ENCODE measurements at places on chromosomes 3 and 15.

- DNase-seq, result no peak
Measured at GRCh38 chr15:38247336-38247735, 5.3 kb upstream of the SPRED1 start.

DNA sequence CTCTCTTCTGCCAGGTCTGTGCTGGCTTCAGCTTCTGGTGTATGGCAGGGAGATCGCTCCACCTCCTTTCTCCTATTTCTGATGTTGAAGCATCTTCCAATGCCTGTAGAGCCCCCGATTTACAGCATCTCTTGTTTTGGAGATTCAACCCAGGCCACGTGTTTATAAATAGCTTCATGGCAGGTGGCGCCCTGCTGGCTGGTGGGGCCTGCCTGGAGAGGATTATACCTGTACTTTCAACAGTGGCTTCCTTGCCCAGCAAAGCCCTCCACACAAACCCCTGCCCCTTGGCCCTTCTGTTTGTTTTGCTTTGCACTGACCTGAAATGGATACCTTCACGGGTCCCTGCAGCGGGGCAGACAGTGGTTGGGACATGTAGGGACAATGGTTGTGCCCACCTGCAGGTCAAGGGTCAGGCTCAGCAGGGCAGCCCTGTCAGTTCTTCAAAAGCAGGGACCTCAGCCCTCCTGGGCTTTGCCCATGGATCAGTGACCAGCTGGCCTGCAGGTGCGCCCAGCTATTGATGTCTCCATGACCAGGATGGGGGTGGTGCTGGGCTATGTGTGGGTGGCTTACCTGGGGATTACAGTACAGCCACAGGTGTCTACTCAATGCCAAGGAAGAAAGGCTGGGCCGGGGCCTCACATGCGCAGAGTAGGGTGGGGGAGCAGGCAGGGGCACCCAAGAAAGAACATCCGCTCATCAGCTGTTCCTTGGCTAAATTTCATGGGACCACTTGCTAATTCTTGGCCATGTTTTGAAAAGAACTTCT is 112.7 kb upstream of the PRR23C start:
- DNase-seq, result no peak

- DNase-seq, result peak; percentile 81
Measured at GRCh38 chr15:75453703-75454470, 2.4 kb upstream of the SIN3A start.

- no peak for DNase-seq
Measured at GRCh38 chr15:76994001-76994400, 925 bp upstream of the PSTPIP1 start.

- DNase-seq, result no peak
Measured at GRCh38 chr3:94176988-94177745, 114.3 kb downstream of the NSUN3 start.

DNA sequence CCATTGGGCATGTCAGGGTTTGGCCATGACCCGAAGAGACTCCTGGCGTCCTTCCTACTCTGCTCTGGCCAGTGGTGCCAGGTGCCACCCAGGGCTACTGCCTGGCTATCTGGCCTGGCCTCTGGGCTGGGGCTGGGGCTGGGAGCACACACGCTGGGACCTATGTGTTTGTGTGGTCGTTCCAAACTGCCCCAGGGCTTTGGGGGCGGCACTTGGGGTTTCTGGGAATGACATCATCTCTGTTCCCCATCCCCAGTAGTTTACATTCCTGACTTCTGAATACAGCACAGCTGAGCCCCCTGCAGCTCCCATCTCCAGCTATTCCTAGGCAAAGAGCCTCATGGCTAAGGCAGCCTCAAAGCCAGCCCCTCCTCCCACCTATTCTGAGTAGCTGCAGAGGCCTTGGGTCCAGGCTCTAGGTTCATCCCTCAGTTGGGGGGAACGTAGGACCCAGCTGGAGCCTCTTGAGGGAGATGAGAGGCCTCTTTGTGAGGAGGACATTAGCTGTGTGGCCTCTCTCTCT is 24.3 kb downstream of the PLEKHO2 start:
- no peak for DNase-seq

- DNase-seq, result no peak
Measured at GRCh38 chr15:40182358-40183029, 21.6 kb downstream of the BUB1B start.

GRCh38 chr15:65189102-65189740 is 4.1 kb upstream of the CLPX start:
- DNase-seq, result peak; percentile 37

GRCh38 chr3:18061737-18062656 is 319.6 kb upstream of the TBC1D5 start:
- no peak for DNase-seq

DNA sequence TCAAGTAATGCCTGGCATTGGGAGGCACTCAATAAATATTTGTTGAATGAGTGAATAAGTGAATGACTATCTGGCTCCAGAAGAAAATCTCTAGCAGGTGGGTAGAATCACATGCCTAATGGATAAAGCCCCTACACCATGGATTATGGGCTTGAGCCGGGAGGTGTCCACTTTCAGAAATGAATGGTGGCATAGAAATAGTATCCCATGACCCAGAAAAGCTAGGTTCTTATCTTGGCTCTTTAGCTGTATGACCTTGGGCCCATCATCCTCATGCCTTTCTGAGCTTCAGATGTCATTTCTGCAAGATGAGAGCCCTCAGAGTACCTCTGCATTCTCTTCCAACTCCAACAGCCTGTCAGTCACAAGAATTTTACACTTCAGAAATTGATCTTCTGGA is 37.3 kb upstream of the TNIK start:
- DNase-seq, result no peak

- no peak for DNase-seq
Measured at GRCh38 chr3:79766496-79767193, 1.2 kb downstream of the ROBO1 start.

- no peak for DNase-seq
Measured at GRCh38 chr3:120200493-120201235, 84.4 kb downstream of the GPR156 start.

GRCh38 chr3:43689766-43690399 is 855 bp upstream of the ABHD5 start:
- no peak for DNase-seq

DNA sequence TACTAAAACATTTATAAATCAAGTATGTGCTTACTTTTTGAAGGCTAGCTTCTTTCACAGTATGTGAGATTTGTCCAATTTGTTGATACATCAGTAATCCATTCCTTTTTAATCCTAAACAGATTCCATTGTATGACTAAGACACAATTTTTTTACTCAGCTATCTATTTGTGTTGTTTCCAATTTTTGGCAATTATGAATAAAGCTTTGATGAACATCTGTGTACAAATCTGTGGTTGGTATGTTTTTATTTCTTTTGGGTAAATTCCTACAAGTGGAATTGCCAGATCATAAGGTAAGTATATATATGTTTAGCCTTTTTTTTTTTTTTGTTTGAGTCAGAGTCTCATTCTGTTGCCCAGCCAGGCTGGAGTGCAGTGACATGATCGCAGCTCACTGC is 56.2 kb upstream of the VEPH1 start:
- DNase-seq, result no peak

DNA sequence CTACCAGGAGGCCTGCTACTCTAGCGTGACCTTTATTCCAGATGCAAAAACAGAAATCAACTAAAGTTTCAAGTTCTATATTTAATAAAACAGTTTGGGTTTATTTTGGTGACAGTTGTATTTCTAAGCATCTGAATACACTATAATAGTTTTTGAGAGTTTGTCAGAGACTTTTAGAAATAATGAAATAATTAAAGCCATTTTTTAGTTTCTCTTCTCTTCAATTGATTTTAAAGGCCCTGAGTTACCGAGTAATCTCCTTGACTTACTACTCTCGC is 523.4 kb downstream of the CADM2 start:
- DNase-seq, result no peak

- no peak for DNase-seq
Measured at GRCh38 chr3:41508063-41508696, 308.9 kb downstream of the CTNNB1 start.

- no peak for DNase-seq
Measured at GRCh38 chr15:101242160-101242998, 9.5 kb downstream of the CHSY1 start.

DNA sequence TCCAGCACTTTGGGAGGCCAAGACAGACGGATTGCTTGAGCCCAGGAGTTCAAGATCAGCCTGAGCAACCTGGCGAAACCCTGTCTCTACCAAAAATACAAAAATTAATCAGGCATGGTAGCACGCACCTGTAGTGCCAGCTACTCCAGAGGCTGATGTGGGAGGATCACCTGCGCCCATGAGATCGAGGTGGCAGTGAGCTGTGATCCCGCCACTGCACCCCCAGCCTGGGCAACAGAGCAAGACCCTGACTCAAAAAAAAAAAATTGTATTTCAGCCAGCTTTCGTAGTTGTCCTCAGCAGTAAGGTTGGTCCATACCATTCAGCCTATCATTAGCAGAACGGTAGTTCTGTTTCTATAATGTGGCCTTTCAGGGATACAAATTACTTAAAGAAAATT is 66.6 kb upstream of the FURIN start:
- no peak for DNase-seq

GRCh38 chr3:182349951-182350517 is 443.3 kb upstream of the ATP11B start:
- DNase-seq, result no peak

- DNase-seq, result no peak
Measured at GRCh38 chr3:134267996-134268395, 17.3 kb upstream of the RYK start.

DNA sequence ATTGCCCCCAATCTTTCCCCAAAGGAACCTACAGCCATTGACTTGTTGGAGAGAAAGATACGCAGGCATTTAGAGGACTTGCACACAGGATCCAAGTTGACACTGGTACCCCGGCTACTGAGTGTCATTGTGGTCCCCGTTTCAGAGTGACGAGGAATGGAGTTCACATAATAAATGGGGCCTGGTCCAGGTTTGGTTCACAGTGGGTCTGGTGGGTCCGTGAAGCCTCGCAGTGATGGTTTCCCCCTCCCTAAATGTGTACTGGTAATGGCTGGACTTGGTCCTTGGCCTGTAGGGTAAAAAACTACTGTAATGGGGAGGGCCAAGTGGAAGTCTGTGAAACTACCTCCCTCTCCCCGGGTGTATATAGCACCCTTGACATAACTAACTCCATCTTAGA is 232.1 kb upstream of the LYSMD4 start:
- DNase-seq, result no peak

- DNase-seq, result no peak
Measured at GRCh38 chr3:107969994-107970819, 120.6 kb downstream of the CD47 start.

DNA sequence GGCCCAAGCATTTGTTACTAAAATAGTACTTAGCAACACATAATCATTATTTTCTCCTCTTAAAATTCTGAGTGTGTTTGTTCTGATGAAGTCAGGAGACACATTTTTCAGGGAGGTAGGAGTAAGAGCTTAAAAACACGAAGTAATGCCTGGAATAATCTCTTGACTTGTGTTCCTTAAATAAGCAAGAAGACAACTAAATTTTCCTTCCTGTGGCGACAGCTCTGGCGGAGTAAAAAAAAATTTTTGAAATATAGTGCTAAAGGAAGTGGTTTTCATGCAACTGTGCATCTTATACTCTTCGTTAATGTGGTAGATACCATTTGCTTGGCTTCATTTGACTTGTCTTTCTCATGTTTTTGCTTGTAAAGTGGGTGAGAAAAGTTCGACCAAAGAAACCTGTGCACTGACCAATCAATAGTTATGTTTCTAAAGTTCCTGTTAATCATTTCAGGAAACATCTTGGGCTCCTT is 11.1 kb upstream of the MBNL1 start:
- no peak for DNase-seq

DNA sequence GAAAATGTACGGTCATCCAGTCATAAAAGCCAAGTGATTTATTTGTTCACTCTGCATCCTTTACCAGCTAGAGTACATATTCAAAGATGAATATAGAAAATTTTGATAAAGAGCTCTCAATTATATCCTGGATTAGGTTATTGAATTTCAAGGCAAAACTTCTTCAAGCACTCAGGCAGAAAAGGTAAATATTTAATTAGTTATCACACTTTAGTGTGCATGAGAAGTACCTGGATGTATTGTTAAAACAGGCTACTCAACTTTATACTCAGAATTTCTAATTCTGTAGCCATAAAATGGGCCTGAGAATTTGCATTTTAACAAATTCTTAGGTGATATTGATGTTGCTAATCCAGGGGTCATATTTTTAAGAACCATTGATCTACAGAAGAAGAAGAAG is 45.3 kb downstream of the ILDR1 start:
- DNase-seq, result no peak

DNA sequence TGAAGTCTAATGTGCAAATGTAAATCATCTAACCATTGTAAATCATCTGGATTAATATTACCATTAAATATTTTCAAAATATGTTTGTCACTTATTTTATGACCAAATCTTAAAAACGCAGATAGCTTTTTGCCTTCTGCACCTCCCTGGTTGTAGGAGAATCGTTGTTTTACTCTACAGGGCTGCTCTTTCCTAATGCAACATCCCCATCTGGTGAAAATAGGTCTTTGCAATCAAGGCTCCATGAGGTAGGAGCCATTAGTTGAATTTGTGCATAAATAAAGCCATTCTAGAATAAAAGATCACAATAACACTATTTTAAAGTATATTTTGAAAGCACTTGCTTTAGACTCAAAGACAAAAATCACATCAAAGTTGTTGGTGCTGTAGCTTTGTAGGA is 535.6 kb upstream of the AGTR1 start:
- no peak for DNase-seq

GRCh38 chr3:169663951-169664820 is 674 bp upstream of the MECOM start:
- no peak for DNase-seq

DNA sequence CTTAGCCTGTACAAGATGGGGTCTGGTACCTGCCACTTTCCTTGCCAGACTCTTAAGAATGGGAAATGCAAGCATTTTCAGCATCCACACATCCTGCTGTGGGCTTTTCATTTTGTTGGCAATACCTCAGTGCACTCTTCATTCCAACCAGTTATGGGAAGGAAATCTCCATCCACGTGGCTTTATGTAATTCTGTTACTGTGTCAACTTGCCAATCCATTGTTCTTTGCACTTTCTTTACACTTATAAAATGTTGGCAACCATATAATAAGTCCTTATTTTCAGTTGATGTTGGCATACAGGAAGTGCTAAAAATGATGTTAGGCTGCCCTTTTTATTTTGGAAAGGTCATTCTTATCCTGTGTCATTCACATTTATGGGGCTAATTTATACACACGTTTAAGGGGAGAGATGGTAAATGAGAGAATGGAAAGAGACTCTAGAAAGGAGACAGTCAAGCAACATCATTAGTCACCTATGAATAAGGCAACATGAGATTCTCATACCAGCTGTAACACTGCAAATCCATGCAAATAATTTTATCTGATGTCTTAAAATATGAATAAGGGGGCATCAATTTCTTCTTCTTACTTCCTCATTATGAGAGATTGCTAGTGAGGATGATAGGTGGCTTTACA is 238.7 kb downstream of the CHST2 start:
- DNase-seq, result no peak

GRCh38 chr3:64082961-64083541 is 59.8 kb upstream of the PSMD6 start:
- DNase-seq, result no peak

- DNase-seq, result no peak
Measured at GRCh38 chr3:145776782-145777408, 384.1 kb downstream of the PLOD2 start.

- DNase-seq, result no peak
Measured at GRCh38 chr3:12569836-12570235, 12.9 kb downstream of the MKRN2 start.

- no peak for DNase-seq
Measured at GRCh38 chr3:148206446-148206845, 491.3 kb upstream of the AGTR1 start.

- DNase-seq, result no peak
Measured at GRCh38 chr3:61372723-61373122, 121.5 kb upstream of the FHIT start.

Measured in 8988T (cell line).